ENCODE measurements at places on chromosomes 4 and X.

- DNase-seq = peak; percentile 68
Observed at GRCh38 chr4:110508827-110509710, 33.1 kb downstream of the ENPEP start.

- DNase-seq = no peak
Observed at GRCh38 chr4:172654457-172654856, 514.2 kb upstream of the GALNT7 start.

- peak; percentile 35 for DNase-seq
Observed at GRCh38 chr4:83358410-83358809, 23.8 kb upstream of the HPSE start.

GRCh38 chrX:6440648-6441047, 94.3 kb downstream of the VCX3A start:
- no peak for DNase-seq

GRCh38 chr4:136329042-136329662, 1203.1 kb downstream of the PCDH18 start:
- peak; percentile 52 for DNase-seq

DNA sequence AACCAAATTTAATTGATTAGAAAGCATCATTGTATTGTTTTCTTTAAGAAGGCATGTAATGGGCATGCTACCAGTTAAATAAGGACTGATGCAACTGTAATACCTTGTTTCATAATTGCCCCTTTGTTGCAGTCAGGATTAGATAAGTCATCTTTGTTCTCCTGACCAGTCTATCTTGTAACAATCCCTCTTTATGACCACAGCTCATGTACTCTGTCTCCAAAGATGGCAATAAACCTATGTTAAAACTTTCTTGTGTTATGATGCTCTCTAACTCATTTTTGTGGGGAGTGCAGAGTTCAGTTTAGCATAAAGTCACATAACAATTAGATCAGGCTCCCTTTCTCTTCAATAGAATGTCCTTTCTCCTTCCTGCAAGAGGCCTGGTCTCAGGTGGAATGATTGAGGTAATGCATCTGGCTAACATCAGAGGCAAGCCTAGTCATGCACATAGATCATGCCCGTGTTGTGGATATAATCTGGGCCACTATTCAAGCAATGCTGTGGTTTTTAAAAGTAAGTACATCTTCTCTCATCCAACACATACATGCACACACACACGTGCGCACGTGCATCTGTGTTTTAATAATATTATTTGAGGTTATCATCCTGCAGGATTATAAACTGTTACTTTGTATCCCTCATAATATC, 45.6 kb downstream of the TMEM154 start:
- DNase-seq = peak; percentile 82

DNA sequence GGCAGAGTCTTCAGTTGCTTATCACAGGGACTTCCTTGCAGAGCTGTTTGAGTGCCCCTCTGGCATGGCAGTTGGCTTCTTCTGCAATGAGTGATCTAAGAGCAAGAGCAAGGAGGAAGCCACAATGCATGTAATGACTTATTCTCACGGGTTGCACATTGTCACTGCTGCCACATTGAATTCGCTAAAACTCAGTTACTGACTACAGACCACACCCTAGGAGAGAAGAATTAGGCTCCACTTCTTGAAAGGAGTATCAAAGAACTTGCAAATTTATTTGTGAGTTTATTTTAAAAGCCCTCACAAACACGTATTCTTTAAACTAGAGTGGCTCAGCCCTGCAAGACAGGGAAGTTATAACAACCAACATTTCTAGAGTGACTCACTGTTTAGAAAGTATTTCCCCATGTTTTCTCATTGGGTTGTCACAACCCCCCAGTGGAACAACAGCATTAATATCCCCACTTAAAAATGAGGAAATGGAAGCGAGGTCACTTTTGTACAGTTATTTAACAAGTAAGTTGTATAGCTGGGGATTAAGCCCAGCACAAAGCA, 32.4 kb upstream of the RBPJ start:
- peak; percentile 40 for DNase-seq

GRCh38 chr4:86118711-86119110, 241.1 kb downstream of the MAPK10 start:
- DNase-seq = no peak

DNA sequence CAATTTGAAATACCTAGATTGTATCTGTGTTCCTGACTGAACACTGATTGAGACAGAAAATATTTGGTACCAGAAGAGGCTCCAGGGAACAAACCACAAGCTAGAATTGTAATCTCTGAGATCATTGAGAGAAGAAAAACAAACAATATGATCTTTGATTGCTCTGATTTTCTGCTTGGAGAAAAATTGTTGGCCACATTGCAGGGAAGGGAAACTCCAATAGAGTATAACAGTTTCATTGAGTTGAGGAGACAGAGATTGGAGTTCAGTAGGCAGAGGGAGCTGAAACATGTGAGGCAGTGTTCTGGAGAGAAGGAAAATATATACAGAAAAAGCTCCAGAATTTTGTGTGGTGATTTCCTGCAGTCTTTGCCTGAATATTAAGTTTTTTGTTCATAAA, 158.2 kb downstream of the C4orf33 start:
- DNase-seq = no peak

GRCh38 chrX:107484002-107484726, 34.7 kb downstream of the FRMPD3 start:
- DNase-seq = peak; percentile 36

GRCh38 chrX:16212024-16212423, 44.7 kb downstream of the MAGEB17 start:
- no peak for DNase-seq

- DNase-seq = no peak
Observed at GRCh38 chrX:3811331-3812311, 98.2 kb upstream of the PRKX start.

GRCh38 chr4:68576272-68577125, at the start of gene UGT2B17:
Gene UGT2B17 (minus strand): TSS chr4:68576322. CDS start chr4:68568484, 7,838 bp downstream.
- DNase-seq = no peak

GRCh38 chr4:2663275-2663674, 92.9 kb downstream of the TNIP2 start:
- no peak for DNase-seq

- no peak for DNase-seq
Observed at GRCh38 chr4:93475730-93476129, 352.8 kb upstream of the ATOH1 start.

GRCh38 chrX:10047631-10048030, 80.5 kb downstream of the CLDN34 start:
- DNase-seq = no peak

GRCh38 chrX:19630228-19630627, 114.9 kb upstream of the MAP3K15 start:
- no peak for DNase-seq

GRCh38 chr4:174334628-174335027, 50.9 kb downstream of the CEP44 start:
- DNase-seq = no peak

DNA sequence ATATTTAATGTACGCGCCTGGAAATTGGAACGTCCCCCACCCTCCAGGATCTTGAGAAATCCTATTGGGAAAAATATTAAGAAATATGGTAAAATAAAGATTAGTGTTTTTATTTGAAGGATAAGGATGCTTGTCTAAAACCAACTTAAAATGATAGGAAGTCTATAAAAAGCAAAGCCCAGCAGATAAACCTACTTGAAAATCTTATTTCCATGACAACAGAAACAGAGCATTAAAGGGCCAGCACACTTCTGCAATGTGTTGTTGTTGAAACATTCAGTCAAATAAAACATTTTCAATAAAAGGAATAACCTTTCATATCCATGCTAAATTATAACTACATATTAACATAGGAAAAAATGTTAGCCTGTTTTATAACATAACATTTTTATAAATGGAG, 29.3 kb upstream of the GPM6A start:
- DNase-seq = no peak

GRCh38 chr4:123812066-123812390, 415.4 kb downstream of the SPRY1 start:
- no peak for DNase-seq

DNA sequence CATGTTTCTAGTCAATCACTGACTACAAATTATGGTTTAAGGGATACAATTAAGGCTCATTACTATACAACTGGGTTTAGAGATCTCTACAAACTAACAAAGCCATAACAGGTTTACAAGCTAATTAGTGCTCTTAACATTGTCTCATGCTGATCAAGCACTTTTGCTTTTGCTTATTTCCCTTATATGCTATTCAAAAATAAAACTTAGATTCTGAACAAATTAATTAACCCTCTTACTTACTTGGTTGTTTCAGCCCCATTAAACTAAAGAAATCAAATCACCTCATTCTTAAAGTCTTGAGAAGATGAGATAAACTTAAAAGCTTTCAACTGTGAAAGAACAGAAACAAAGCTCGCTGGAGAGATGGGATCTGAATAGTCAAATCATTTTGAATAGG, 2024.5 kb upstream of the ADGRL3 start:
- DNase-seq = peak; percentile 2

DNA sequence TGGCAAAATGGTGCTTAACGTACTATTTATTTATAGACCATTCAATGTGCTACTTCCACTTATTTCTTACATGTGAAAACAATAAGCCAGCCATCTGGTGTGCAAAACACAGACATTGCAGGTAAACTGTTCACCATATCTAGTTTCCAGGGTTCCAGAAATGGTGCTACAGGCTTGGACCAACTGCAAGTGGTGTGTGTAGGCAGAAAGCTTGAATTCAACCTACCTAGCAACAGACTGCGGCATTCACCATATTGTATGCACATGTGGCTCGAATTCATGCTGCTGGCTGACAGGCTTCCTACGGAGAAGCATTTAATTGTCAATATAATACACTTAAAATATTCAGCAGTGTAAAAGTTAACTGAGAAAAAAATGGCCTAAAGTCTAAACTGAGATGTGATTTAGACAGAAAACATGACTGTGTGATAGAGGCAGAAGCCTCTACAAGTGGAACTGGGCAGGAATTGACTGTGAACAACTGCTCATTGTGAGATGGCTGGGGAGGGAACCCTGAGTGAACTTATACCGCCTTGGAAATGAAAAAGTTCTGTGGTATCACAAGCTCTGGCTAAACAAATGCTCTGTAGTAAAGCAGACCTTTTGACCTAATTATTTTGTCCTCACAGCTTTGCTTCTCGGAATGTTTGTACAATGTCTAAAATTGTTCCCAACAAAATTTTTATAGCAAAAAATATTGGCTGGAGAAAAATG, 434.7 kb downstream of the GRIA2 start:
- no peak for DNase-seq

- DNase-seq = no peak
Observed at GRCh38 chr4:152256996-152257395, 278.9 kb downstream of the FBXW7 start.

GRCh38 chrX:56798866-56799758, 70.1 kb downstream of the NBDY start:
- no peak for DNase-seq

- DNase-seq = no peak
Observed at GRCh38 chr4:6116696-6117285, 83.6 kb downstream of the JAKMIP1 start.

DNA sequence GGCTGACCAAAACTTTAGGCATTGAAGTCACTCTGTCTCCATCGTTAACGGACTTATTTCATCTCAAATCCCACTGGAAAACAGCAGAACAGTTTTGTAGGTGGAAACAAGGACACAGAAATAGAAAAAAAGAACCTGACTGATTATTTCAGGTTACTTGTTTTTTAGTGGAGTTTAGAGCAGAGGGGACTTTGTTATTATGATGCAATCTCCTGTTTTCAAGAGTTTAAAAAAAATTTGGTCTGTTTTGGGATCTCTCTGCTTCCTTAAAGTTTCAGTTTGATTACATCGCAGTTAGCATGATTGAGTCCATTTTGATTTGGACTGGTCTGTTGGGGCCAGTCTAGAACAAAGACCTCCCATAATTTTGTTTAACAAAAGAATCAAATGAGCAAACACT, 13.6 kb downstream of the PROM1 start:
- peak; percentile 23 for DNase-seq

DNA sequence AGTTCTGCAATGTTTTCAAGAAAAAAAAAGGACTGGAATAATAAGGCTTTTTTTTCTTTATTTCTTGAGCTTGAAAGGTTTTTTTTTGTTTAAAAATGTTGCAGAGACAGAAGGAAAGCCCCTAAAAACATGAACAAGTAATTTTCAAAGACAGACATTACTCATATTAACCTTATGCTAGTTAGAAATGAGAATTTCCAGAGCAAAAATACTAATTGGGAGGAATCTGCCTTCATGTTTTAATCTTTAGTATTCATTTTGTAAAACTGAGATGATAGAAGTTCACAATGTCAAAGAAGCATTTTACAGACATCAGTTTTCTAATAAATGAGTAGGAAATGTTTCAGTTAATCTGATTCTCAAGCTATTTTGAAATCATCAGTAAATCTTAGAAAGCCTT, 1805.3 kb downstream of the PCDH7 start:
- DNase-seq = no peak

DNA sequence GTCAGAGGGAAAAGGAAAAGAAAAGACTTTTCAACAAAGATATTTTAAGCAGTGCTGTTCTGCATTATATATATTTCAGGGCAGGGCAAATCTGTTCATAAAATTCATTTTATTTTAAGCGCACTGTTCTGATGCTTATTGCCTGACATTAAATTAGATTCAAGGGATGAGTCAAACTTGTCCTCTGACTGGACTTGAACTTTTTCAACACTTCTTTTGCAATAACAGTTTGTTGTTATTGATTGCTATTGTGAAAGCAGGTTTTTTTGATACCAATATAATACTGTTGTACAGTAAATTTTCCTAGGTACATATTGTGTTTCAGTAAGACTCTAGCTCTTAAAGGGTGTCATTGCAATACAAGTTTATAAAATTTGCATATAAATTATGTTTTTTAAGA, 481.3 kb downstream of the NAF1 start:
- no peak for DNase-seq

GRCh38 chr4:186167605-186168004, 23.8 kb upstream of the CYP4V2 start:
- no peak for DNase-seq

- DNase-seq = no peak
Observed at GRCh38 chr4:139763672-139764071, 98.1 kb downstream of the MGST2 start.

- DNase-seq = no peak
Observed at GRCh38 chrX:148872161-148872535, 371.7 kb downstream of the AFF2 start.

- no peak for DNase-seq
Observed at GRCh38 chr4:179372746-179373145, 1930.5 kb upstream of the AGA start.

- DNase-seq = no peak
Observed at GRCh38 chr4:11166034-11166433, 262.7 kb downstream of the HS3ST1 start.

GRCh38 chr4:100651499-100652175, 133.8 kb upstream of the EMCN start:
- DNase-seq = no peak

DNA sequence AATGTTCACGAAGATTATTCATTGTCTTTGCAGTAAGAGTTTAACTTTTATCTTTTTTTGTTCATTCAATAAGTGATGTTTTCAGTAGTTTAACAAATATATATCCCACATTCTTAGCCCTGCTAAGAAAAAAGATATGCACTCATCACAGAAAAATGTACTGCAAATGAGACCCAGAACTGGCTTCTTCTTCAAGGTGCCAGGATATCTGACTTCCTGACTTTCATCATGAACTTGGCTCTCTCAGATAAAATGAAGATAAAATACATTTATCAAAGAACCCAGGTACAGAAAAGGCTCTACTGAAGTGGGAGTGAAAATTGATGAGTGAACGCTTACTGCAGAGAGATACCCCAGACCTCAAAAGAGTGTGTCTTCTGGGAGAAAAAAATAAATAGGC, 177.8 kb upstream of the DKK2 start:
- no peak for DNase-seq

- no peak for DNase-seq
Observed at GRCh38 chrX:109357706-109358105, 124.2 kb downstream of the GUCY2F start.

GRCh38 chr4:159212675-159213293, 109.9 kb downstream of the RAPGEF2 start:
- no peak for DNase-seq

GRCh38 chr4:80538276-80538926, 202.9 kb downstream of the CFAP299 start:
- no peak for DNase-seq
